IPS-NIHi11 (cell line): ENCODE measurements at places on chromosomes 12 and 14.
A peak's percentile ranks its signal among the peaks of the same experiment; 100 is the strongest.

- peak; percentile 73 for DNase-seq
Measured at GRCh38 chr12:107131832-107132616, 38.7 kb upstream of the CRY1 start.

GRCh38 chr14:51619561-51619960, 32.1 kb upstream of the FRMD6 start:
- no peak for DNase-seq

GRCh38 chr14:88853129-88853528, 28.7 kb downstream of the TTC8 start:
- no peak for DNase-seq

- DNase-seq: peak; percentile 90
Measured at GRCh38 chr14:91286530-91286937, 42.0 kb upstream of the GPR68 start.

- peak; percentile 56 for DNase-seq
Measured at GRCh38 chr12:42510823-42511222, 78.7 kb downstream of the PRICKLE1 start.
